ENCODE measurements at places on chromosomes 4 and X. TPM values are rescaled to one million over a fixed set of nuclear protein-coding genes. Genes with fewer than 3 reads are reported as not detected.
A peak's percentile ranks its signal among the peaks of the same experiment; 100 is the strongest.

Gene STPG2
- 0.03 TPM for polyA plus RNA-seq

DNA sequence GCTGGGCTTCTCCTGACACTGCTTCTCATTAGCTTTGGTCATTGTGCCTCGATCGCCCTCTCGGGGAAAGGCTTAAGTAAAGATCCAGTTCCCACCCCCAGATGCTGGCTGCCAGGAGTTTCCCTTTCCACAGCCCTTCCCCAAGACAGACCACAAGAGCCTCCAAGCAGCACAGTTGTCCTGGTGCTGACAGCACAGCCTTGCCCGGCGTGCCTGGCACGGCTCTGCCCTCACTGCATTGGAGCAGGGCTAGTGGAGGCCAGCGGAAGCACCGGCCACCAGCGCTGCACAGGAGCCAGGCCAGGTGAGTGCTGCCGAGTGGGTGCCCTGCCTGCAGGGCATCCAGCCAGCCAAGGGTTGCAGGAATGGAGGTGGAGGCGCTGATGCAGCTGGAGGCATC lies 9.7 kb upstream of the MSANTD1 start:
- no peak for DNase-seq

GRCh38 chrX:138487866-138488265 lies 223.7 kb downstream of the FGF13 start:
- no peak for DNase-seq

- DNase-seq: peak; percentile 82
Observed at GRCh38 chrX:57952320-57952678, 42.0 kb upstream of the ZXDA start.

DNA sequence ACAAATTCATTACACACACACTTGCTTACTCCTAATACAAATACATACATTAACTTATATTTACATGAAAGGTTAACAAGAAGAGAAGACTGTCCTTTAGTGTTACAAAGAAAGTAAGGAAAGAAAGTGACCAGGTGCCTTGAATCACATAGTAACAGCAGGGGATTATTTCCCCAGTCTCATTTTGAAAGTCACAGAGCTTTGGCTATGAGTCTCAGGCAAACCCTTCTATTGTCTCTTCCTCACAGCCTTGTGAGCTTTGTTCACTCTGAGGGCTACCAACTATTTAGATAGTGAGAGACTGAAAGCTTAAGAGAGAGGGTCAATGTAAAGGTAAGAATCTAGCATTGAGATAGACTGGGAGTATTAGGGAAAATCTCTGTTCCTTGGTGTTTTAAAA lies 161.6 kb downstream of the NPNT start:
- no peak for DNase-seq

DNA sequence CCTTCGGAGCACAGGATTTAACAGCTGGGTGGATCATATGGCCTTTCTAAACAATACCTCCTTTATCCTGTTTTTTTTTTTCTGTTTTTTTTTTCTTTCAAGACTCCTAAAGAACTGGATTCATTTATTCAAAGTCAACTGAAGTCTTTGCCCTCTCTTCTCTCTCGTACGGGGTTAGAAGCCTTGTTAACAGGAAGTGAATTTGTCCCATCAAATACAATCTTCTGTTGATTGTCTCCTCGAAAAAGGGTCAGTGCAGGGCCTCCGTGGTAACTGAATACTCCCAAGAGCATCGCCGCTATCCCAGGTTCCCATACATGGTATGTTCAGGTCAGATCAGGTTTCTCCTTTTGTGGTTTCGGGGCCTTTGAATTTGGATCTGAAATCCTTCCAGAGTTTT lies 1.8 kb upstream of the TMEM128 start:
- no peak for DNase-seq

Data from spleen (tissue), 13 donors.